ENCODE measurements at places on chromosomes 5 and 9.

DNA sequence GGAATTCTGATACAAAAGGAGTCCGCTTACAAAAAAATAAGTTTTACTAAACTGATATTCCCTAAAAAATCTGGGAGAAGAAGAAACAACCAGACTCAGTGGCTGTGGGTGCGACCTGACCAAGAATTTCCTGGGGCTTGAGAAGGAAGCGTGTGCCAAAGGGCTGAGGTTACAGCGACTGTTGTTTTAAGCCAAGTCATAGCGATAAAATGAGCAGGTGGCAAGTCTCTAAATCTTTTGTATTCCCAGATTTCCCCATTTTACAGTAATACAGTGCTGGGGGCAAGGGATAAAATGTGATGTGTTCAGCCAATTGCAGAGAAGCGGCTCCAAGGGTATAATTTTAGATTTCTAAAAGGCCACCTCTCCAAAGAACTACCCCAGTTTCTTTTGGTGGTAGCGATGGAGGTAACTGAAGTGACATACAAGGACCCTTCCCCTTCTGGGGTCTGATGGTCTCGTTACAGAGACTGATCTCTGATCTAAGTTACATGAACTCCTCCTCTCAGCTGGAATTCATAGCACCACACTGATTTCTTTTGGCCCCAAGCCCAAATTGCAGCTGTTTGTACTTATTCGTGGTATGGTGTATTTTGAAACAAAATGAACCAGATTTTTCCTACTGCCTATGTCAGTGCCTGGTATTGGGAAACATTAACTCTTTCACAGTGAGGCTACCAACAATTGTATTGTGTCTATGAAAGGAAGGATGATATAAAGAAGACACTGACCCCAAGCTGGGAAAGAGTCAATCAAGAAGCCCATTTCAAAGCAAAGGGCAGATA is 41.6 kb downstream of the LPAR1 start:
- DNase-seq = no peak

DNA sequence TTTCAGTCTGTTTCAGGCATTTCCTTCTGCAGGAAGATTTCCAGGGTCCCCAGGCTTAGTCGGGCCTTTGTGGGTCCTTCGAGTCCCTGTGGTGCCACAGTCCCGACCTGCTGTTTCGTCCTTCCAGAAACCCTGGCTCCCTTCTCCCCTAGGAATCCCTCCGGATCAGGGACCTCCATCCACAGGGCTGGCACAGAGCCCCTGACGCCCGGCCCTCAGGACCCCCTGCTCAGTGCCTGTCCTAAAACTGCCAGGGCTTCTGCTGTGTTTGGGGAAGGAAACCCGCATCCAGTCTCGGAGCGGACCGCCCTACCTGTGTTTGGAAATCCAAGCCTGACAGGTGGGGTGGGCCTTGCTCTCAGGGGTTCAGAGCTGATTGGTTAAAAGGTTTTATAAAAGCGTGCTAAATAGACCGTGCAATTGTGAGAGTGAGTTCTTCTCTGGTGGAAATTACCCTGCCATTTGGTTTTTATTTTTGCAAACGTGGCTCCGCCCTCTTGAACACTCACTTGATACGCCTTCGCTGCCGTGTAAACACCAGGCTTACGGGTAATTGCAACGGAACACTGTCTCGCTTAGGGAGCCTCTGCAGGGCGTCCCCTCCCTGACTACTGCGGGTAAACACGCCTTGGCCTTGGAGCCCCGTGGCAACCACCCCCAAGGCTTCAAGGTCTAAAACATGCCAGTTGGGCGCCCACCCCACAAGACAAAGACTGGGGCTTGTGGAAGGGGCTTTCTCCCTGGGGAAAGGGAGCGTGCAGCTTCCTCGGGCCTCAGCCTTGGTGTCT is 121.2 kb downstream of the PHF2 start:
- DNase-seq = no peak

GRCh38 chr5:80884929-80885328 is 75.2 kb upstream of the RASGRF2 start:
- DNase-seq = peak; percentile 28

DNA sequence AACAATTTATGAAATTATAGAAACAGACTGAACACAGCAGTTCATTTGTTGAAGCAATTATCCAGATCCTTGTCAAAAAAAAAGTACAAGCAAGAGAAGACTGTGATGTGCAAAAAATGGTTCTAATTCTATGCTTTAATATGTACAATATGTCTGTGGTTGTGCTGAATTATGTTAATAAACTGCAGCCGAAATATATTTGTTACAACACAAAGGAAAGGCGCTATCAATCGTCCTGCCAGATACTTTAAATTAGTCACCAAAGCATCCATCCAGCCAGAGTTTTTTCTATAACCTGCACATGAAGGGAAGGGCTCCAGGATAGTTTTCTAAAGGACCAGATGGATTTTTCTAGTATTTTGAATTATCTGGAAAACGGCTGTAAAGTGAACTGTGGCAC is 259.5 kb downstream of the BNC2 start:
- no peak for DNase-seq

DNA sequence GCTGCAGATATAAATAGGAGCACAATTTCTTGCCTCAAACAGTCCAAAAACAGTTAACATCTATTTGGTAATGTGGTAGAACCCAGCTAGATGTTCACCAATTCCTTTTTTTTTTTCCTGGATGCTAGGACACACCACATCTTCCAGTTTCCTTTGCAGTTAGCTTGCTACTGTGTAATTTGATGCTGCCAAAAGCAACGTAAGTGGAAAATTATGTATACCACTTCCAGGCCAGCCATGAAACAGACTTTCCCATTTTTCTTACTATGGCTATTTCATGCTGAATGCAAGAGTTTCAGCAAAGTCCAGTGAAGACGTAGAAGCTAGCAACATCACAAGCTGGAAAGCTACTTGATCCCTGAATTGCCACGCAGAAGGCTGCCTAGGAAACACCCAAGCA is 667.2 kb downstream of the TLE1 start:
- DNase-seq = no peak

GRCh38 chr5:1699394-1699793 is 100.2 kb downstream of the MRPL36 start:
- no peak for DNase-seq

DNA sequence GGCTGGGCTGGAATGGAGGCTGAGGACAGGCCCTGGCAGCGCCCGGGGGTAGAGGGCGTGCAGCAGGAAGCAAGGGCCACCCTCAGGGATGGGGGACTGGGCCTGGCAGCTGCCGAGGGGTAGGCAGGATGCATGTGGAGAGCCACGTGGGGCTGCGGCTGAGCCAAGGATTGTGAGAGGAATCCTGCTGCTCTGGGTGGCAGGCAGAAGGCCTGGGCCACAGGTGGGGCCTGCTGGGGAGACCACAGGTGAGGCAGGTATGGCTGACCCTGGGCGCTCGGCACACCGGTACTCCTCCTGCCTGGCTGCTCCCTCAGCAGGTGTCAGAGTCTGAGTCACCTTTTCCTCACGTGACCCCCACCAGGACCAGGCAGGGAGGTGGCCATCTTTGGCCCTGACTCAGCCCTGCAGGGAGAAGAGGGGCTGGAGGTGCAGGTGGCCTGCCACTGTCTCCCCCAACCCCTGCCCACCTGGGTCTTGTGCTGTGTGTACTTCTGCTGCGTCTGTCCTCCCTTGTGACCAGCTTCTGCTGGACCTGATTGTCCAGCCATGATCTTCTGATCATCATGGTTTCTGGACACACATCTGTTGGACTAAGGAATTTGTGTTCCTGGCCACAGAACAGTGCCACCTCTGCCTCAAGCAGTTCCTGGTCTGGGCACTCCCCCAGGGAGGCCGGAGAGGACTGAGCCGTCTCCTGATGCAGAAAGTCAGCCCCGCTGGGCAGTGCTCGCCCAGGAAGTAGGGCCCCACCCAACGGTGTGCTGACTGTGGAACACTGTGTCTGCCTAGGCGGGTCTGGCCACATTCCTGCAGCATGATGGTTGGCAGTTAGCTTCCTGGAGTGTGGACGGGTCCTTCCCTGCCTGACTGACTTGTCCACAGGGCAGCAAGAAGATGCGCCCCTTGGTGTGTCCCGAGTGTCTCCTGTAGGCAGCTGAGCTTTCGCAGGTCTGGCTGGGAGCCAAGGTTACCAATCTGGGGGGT is 6.4 kb downstream of the ARRDC1 start:
- DNase-seq = peak; percentile 29

DNA sequence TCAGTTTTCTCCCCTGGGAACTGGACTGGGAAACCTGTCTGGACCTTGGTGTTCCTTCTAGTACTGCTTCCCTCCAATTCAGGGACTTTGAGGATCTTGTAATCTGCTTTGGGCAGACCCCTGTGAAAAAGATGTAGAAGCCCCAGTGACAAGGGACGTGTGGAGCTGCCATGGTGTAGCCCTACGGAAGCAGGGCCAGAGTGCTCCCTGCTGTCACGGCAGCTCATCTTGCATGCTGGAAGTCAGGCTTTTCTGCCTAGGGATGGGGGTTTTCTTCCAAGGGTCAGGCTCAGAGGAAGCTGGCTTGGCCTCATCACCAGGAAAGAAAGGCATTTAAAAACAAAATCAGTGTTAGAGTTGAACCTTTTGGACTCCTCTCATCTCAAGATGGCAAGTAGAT is 86.4 kb downstream of the AMBP start:
- no peak for DNase-seq

- no peak for DNase-seq
Measured at GRCh38 chr9:131754846-131755245, 15.0 kb upstream of the RAPGEF1 start.

Data from activated CD4-positive, alpha-beta T cell treated with anti-CD3 and anti-CD28 coated beads, Interleukin-2, amount 50 U/mL, for 16 hours (primary cell).